ENCODE measurements at places on chromosomes 11 and 22.
A peak's percentile ranks its signal among the peaks of the same experiment; 100 is the strongest.

DNA sequence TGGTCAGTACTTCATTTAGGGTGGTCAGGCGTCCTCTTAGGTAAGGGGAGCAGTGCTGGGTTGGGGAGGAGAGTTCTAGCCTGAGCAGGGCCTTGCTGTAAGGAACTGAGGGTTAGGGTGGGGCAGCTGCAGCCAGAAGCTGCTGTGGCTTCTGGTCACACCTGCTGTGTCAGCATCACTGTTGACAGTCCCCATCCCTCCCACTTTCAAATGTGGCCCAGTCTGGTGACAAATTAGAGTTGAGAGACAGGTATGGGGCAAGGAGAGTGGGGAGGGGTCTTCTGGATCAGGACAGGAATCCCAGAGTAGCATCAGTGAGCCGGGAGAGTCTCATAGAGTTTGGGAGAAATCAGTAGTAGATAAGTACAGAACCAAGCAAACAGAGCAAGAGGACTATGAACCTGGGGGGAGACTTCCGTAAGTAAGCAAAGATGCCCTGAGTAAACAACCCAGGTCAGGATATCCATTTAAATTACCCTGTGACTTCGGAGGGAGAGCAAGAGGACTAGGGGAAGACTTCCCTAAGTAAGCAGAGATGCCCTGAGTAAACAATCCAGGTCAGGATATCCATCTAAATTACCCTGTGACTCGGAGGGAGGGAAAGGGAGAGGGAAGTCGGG, 53.7 kb downstream of the PPP6R2 start:
- DNase-seq, result no peak

DNA sequence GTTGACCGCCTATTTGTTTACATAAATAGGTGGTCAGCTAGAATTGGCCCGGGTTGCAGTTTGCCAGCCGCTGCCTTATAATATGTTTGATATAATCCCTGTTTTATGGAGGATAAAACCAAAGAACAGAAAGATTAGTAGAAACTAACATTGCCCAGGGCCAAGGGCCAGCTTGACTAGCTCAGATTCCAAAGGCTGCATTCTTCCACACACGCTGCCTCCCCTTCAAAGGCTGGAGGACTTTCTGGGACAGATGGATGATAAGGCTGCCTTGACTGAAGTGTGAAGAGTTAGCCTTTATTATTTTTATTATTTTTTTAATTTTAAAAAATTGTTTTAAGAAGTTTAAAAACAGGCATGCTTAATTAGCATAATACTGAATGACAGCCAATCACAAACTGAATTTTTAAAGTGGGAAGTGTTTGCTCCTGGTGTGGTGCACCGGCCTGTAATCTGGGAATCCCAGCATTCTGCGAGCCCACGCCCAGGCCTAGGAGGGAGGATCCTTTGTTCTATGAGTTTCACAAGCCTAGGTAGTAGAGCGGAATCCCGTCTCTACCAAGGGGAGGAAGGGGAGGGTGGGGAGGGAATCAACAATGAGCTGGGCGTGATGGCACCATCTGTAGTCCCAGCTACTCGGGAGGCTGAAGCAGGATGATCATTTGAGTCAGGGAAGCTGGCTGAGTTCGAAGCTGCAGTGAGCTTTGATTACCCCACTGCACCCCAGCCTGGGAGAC, 114.9 kb downstream of the NAV2 start:
- DNase-seq, result no peak

- no peak for DNase-seq
Measured at GRCh38 chr22:43014316-43014868, 557 bp downstream of the PACSIN2 start.

DNA sequence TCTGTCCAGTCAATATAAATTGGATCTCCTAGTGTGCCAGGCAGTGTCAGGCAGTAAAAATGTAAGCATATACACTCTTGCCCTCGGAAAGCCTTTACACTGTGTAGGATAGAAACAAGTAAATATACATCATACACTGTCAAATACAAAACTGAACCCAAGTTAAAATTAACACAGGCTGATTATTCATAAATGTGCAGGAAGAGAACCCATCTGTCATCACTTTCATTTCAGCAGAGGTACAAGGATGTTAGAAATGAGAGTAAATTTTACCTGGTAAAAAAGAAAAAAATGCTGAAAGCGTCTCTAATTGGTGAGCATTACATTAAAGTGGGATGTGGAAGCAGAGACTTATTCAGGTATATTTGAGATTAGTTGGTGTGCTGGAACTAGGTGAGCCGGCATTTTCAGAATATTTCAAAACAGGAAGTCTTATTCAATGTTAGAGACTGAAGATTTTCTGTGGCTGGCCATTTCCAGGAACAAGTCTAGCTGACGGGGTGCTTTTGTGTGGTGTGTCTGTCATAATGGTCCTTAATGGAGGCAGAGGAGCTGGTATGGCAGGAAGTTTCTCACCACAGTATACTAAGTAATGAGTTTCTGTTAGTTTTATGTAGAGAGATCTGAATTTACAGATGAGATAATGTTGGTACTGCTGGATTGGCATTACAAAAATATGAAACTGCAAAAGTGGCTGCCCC, 192.6 kb downstream of the CASP12 start:
- DNase-seq, result no peak

DNA sequence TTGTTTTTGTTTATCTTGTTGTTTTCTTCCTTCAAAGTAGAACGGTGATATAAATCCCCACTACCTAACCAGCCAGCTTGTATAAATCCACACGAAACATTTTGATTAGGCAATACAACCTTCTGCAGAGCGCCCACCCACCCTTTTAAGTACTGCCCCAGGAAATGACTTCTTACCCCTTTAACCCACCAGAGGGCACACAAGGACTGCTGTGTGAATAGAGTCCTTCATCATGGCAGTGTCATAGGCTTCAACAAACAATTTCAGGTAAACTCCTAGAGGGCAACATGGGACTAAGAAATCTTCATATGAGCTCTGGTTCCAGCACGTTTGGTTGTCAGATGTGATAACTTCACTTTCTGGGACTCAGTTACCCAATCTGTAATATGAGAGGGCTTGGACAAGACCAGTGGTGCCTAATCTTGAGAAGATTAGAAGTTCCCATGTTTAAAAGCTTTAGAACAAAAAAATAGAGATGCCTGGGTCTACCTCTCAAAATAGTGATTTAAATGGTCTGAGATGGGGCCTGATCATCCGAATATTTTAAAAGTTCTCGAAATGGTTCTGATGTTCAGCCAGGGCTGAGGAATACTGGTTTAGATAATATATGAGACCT, 56.1 kb downstream of the PIWIL4 start:
- peak; percentile 80 for DNase-seq

GRCh38 chr11:126452241-126453101, 97.0 kb downstream of the ST3GAL4 start:
- no peak for DNase-seq

GRCh38 chr11:93407777-93408401, 77.3 kb downstream of the DEUP1 start:
- no peak for DNase-seq

GRCh38 chr22:18115906-18116371, 5.3 kb downstream of the TUBA8 start:
- DNase-seq, result no peak

DNA sequence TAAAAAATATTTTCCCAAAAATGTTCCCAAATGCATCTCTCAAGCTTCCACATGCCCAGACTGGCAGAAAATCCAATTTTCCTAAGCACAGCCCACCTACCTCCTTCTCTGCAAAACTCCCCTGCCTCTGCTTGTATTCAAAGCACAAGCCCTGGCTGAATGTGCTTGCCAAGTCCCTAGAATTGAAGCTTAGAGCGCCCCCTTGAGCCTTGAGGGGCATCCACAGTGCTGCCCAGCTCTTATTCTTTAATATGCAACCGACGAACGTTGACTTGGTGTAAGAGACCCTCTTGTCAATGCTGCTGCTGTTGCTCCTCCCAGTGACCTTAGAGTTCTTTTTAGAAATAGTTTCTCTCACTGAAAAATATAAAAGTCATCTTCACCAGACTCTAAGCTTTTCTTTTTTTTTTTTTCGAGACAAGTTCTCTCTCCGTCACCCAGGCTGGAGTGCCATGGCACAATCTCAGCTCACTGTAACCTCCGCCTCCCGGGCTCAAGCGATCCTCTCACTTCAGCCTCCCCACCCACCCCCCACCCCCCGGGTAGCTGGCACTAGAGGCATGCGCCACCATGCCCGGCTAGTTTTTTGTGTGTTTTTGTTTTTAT, 63.5 kb upstream of the CAPRIN1 start:
- DNase-seq, result peak; percentile 74

DNA sequence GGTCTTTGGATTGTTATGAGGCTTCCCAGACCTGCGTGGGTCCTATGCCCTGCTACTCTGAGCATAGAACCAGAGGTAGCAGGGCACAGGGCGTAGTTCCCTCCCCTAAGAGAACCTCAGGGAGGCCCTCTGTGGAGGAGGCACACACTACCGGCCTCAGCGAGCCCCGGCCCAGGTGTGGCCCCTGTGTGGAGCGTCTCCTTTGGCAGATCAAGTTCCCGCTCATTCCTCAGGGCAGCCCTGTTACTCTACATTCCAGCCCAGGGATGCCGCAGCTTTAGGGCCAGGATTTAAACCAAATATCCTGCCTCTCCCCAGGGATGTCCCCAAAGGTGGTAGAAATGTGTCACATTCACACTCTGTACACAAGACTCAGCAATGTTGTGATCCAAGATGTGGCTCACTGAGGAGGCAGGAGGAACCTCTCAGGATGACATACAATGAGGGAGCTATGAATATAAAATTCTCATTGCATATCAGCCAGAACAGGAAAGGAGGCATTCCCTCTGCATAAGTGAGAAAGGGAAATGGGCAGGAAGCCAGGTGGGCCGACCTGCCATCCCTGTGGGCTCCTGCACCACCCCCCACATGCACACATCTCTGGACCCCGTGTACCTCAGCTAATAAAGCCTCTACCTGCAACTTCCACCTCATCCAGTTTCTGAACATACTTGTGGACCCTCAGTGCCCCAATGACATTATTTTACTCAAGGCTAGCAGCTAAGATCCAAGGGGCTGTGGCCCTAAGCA, 131.9 kb upstream of the TEAD1 start:
- no peak for DNase-seq

GRCh38 chr11:71188886-71189767, 63.2 kb downstream of the SHANK2 start:
- DNase-seq, result no peak

DNA sequence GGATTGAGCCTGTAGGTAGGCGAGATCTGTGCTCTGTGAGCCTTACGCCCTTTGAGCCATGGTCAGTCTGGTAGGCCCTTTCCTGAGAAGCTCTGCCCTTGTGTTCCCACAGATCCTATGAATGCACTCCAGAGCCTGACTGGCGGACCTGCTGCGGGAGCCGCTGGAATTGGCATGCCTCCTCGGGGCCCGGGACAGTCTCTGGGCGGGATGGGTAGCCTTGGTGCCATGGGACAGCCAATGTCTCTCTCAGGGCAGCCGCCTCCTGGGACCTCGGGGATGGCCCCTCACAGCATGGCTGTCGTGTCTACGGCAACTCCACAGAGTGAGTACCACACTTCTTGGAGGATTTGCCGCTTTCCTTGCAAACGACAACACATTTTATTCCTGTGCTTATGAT, 47.4 kb downstream of the MED15 start:
- no peak for DNase-seq

- DNase-seq, result no peak
Measured at GRCh38 chr11:105399511-105399910, 210.4 kb upstream of the GRIA4 start.

DNA sequence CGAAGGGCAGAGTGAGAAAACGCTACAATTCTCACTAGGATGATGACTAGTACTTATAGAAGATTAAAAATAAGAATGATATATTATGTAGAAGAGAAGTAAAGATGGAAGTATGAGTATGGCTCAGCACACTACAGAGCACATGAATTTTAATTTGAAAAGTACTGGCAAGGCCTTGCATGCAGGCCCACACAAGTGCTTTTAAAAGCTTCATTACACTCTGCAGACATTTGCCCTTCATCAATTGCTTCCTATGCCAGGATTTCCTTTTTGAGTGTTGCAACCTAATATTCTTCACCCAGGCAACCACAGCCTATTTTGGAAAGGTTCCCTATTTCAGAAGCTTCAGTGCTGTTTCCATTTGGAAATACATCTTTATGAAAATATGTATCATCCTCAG, 81.1 kb downstream of the LARGE2 start:
- no peak for DNase-seq

- no peak for DNase-seq
Measured at GRCh38 chr11:128777369-128778011, 83.6 kb downstream of the FLI1 start.

DNA sequence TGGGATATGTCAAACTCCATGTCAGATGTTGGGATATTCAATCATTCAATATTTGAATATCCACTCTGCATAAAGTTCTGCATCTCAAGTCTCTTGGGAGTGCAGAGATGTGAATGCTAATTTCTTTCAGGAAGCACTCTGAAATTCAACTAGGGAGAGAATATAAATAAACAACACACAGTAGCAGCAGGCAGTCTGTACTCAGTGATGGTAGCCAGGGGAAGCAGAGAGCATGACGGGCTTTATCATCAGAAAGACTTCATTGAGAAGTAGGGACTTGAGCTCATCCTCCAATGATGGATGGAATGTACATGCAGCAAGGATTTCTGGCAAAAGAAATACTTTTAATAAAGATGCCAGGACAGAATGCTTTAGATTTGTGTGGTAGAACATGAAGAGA, 9.8 kb upstream of the TEAD1 start:
- DNase-seq, result no peak

All from iPS DF 6.9 (cell line).